ENCODE measurements at places on chromosomes 1 and 21. TPM values are rescaled to one million over a fixed set of nuclear protein-coding genes. Genes with fewer than 3 reads are reported as not detected.

PLOD1 gene
- total RNA-seq = 64.4 TPM

FCRL1 gene
- total RNA-seq = not detected

MROH7 gene
- 7.0 TPM for total RNA-seq

DNA sequence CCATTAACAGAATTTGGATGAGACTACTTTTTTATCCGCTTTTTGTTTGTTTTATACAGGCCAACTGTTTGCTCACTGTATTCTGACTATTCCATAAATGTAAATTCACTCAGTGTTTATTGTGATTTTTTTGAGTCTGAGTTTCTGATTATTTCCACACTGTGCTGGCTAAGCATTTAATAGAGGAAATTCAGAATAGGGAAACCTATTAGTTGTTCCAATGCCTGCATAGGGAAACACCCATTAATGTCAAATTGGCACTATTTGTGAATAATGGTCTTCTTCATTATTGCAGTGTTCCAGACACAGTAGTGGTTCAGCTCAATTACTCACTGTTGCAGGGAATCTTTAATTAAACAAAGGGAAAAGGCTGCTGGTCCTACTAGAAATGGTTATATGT is 174.7 kb upstream of the SGIP1 start:
- no peak for DNase-seq

GRCh38 chr21:45974073-45975019 is 7.2 kb upstream of the COL6A1 start:
- DNase-seq = peak; percentile 77

DNA sequence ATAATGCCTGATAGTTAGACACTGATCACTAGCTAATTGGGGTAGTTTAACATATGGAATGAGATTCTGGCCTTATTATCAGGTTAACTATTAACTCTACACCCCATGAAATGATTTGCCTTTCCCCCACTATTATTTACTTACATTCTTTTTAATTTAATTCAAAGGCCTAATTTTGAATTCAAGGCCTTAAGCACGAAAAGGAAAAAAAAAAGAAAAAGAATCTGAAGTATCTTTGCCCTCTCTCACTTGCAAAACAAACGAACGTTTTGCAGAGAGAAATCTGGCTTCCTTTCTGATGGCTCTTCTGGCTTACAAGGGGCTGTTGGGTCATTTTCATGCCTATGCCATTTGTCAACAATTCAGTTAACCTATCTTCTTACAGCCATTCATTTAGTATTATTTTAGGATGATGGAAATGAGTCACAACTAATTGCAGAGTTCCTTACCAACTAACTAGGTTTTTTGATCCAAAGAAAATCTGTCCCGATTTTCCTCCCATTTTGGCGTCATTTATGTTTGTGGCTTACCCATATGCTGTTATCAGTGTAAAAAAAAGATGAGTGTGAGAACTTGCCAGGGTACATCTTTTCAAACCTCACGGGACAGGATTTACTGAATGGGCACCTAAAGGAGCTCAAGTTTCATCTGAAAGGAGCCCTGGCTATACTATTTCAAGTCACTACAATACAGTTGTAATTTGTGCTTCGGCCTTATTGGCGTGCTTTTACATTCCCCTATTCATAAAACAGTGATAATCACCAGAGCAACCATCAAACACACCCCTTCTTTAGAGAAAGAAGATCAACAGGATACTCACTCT is 1.9 kb upstream of the ERRFI1 start:
- DNase-seq = no peak

DNA sequence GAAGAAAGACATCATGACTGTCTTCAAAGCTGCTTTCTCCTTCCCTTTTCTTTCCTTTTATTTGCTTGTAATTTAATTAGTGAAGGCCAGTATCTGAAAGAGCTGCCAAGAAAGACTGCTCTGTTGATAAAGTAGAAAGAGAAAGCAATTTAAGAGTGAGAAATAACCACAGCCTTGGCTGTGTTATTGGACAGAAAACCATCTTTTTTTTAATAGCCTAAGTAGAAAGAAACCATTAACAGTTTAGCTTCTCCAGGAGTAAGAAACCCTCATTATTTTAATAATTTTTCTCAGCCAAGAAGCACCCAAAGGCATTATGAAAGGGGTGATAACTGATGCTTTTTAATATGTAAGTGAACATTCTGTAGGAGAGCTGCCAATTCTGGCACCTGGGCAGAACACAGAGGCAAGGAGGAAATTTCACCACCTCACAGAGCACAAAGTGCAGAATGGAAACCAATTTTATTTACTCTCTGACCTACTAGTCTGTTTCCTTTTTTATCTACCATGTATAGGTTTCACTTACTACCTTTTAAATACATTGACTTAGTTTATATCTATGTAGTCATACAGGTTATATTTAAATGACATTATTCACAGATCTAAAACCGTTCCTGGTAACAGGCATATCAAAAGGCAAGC is 703.2 kb downstream of the MRPL39 start:
- DNase-seq = no peak

GRCh38 chr1:206832352-206832880 is 33.0 kb upstream of the IL20 start:
- no peak for DNase-seq

DNA sequence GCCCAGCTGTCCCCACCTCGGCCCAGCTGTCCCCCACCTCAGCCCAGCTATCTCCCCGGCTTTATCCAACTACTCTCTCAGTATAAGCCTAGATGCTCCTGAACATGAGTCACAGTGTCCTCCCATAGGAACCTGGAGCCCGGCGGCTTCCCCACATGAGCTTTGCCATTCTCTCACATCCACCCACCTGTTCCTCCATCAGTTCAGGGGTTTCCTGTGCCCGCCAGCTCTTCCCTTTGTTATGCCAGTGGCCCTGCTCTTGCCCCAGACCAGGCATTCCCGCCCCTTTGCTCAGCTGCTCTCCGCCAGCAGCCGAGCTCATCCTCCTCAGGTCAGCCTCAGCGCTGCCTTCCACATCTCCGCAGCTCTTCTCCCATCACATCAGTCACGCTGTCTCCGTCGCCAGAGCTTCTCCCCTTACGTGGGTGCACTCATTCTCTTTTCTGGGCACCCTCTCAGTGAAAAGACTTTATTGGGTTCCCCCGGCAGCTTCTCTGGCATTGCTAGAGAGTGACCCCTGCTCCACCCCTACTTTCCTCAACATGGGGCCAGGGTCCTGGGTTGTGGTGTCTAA is 89.5 kb upstream of the CSF3R start:
- no peak for DNase-seq

GRCh38 chr1:109307274-109308021 is 637 bp upstream of the MYBPHL start:
- DNase-seq = peak; percentile 75

DNA sequence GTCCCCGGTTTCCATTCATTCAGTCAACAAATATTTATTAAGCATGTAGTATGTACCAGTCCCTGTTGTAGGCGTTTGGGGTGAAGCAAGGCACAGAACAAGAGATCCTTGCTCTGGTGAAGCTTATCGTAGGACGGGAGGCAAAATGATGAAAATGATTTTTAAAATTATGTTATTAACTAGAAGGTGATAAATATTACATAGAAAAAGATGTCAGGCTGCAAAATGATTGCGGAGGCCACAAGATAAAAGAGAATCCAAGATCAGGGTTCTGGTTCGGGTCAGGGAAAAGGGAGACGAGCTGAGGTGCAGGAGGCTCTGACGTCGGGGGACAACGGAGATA is 602 bp upstream of the CGN start:
- no peak for DNase-seq
